NCI-H2107 (cell line): ENCODE measurements at places on chromosomes 4 and X.

DNA sequence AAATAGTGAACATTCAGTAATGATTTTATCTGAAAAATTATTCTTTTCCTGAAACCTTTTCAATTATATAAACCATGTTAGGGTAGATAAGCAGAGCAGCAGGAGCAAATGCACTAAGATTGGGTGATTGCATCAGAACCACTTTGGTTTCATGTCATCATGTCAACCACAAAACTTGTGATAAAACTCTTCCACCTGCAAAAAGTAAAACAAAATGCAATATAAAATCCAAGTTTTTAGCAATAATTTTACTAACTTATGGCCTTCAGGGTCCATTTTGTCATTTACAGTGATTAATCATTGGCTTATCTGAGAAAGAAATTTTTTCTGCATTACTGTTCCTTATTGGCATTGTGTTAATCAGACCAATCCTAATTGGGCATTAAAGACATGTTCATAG is 42.4 kb downstream of the NHS start:
- no peak for DNase-seq

DNA sequence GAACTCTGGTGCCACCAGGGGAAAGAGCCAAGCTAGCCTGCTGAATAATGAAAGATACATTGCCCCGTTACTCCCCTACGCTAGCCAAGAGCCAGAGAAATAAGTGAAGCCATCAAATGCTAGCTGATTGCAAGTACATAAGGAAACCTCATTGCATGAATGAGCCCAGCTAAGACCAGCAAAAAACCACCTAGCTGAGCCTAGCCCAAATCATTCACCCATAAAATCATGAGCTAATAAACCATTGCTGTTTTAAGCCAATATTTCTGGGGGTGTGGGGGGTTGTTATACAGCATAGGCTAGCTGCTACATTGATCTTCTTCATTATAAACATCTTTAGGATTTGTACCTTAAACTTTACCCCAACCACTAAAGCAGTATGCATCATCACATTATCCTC is 15.4 kb upstream of the EDNRA start:
- no peak for DNase-seq

DNA sequence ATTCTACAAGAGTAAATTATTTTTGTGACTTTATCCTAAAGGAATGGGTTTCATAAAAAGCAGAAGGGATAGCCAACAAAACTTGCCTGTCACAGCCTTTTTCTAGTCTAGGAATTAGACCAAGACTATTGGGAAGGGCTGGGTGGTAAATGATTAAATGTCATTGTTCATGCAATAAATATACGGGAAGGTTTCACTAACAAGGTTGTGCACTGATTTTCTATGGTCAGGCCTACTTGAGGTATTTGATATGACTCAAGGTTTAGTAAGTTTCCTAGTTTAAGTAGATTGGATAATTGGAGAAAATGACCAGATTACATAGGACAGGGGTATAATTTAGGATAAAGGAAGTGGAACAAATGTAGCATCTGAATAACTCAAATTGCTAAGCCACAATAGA is 249.1 kb upstream of the BMP3 start:
- DNase-seq = no peak

GRCh38 chr4:14566518-14566917 is 435.8 kb upstream of the CPEB2 start:
- DNase-seq = no peak

DNA sequence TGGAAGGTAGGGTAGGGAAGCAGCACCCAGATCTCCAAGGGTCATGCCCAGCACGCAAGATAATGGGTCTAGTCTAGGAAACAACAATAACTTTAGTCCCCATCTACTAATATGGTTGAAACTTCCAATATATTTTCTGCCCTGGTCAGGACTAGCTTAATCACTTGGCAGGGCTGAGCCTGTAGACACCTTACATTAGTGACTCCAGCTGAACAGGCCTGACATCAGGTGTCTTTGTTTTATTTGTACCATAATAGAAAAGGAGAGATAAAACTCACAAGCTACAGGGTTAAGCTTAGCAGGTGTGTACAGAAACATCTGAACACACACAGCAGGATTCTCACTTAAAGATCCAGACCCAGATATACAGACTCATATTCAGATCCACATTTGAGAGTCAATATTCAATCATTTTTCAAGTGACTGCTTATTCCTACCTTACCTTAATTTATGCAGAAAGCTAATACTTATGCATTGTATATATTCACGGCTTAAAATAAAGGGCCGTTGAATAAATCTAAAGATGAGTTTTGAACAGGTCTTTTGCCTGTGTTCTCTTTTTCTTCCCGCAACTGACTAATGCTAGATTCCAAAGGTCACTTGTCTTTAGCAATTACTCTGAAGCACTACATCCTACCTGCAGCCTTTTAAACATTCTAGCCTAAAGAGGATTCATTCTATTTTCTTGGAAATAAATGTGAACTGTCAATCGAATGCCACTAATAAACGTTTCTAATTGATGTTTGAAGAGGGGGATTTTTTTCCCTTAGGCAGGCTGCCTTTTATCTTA is 745.3 kb downstream of the RPA4 start:
- DNase-seq = no peak
